Renal pelvis (tissue), 12 donors: ENCODE measurements at places on chromosomes 6 and 20. TPM values are rescaled to one million over a fixed set of nuclear protein-coding genes. Genes with fewer than 3 reads are reported as not detected.

Gene KIAA0408
- polyA plus RNA-seq: 2.7 TPM

DNA sequence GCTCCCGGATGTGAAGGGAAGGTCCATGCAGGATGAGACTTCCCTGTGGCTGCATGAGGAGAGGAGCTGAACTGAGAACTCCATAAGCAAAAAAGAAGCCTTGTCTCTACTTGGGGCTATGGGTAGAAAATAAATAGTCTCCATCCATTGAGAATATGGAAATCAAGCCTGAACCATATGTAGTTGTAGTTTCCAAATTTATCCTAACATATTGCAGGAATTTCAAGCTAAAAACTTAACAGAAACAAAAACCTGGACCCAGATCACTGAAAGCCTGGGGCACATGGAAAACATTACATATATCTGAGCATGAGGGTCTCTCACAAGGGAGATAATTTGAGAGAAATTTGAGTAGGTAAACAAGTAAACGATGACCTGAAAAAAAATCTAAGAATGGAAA, 94.9 kb upstream of the C6orf118 start:
- DNase-seq: no peak

- DNase-seq: peak; percentile 65
These were observed 86.4 kb upstream of the CLDN20 start for GRCh38 chr6:155177363-155177961.

DNA sequence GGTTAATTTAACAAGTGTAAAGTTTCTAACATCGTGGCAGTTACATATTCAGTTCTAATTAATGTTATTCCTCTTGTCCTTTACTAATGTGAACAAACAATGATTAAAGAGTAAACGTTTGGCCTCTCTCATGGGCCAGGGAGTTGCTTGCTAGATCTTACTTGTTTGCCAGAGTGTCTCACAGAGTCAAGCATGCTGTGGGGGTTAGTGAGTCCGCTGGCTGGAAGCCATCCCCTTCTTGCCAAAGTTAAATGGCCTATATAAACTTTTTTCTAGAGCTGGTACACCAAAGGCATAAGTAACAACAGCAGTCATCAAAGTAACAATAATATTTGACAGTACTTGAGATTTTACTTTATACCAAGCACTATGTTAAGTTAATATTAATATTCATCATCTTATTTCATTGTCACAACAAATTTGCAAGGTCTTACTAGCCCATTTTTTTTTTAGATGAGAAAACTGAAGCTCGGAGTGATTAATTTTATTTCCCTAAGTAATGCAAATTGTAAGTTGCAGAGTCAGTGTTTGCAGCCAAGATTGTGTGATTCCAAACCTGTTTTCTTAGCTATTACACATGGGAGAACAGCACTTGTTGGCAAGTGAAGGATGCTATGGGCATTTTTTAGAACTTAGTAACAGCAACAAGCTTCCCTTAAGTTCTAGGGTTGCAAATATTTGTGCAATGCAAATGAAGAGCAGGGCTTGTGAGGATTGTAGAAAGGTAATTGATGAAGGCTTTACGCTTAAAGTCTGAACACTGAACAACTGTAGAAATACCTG, 224.5 kb downstream of the RFPL4B start:
- DNase-seq: no peak

DNA sequence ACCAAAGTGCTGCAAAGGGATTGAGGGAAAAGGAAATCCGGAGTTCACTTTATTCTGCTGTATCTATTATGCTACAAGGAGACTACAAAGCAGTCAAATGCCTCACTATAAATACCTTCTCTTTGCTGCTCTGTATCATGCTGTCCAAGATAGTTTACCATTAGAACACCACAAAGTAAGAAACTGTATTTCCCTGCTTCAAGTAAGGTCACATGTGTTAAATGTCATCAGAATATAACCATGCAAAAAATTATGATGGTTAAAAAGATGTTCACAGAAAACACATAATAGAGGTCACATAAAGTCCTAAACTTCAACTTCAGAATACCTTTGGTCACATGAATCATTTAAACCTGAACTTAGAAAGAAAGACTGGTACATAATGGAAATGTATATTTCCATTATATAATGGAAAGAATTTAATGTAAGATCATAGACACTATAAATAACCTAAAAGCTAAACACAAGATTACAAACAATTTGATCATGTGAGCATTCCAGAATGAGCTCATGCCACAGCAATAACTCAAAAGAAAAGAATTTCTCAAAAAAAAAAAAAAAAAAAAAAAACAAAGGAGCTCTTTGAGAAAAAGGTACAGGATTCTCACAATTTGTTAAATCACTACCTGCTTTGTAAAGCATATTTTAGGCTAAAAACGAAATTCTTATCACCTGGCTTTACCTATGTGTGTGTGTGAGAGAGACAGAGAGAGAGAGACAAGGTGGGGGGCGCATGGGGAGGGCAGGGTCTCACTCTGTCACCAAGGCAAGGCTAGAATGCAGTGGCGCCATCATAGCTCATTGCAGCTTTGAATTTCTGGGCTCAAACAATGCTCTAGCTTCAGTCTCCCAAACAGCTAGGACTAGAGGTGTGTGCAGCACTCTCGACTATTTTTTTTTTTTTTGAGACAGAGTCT, 58.7 kb downstream of the KIF13A start:
- DNase-seq: no peak
